ENCODE measurements at places on chromosomes 4 and X. TPM values are rescaled to one million over a fixed set of nuclear protein-coding genes. Genes with fewer than 3 reads are reported as not detected.
A peak's percentile ranks its signal among the peaks of the same experiment; 100 is the strongest.

- DNase-seq, result peak; percentile 50
Observed at GRCh38 chrX:65034668-65035445, 58.6 kb upstream of the ZC4H2 start.

DNA sequence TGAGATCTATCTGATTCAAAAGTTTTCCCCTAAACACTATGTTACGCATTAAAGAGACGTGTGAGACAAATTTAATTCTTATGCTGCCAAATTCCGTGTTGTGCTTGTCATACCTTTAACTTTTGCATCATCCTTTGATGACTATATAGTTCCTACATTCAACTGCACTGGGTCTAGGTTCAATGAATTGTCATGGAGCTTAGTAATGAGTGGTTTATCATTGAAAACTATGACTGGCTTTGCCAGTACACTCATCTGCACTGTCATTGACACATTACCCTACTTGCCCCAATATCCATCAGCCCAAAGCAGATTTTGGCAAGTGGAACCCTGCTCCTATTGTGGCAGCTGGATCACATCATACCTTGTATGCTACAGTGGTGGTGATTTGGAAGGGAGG, 882.9 kb upstream of the SLIT2 start:
- peak; percentile 7 for DNase-seq

DNA sequence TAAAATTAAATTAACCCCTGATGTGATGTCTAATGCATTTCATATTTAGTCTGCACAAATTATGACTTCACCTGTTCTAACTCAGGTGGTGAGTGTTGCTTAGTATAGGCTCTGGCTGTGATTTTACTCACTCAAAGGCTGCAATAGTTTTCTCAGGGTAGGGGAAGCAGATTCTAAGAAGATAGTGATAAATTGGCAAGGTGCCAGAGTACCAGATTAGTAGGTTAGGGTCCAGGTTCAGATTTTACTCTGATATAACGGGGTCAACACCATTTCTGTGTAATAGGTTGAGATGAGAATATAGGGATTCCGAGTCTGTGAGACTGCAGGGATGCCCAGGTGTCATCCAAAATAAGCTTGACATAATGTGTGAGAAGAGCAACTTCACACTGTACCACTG, 1049.6 kb downstream of the STIM2 start:
- no peak for DNase-seq

- DNase-seq, result no peak
Observed at GRCh38 chrX:67720344-67720743, 176.5 kb downstream of the AR start.

DNA sequence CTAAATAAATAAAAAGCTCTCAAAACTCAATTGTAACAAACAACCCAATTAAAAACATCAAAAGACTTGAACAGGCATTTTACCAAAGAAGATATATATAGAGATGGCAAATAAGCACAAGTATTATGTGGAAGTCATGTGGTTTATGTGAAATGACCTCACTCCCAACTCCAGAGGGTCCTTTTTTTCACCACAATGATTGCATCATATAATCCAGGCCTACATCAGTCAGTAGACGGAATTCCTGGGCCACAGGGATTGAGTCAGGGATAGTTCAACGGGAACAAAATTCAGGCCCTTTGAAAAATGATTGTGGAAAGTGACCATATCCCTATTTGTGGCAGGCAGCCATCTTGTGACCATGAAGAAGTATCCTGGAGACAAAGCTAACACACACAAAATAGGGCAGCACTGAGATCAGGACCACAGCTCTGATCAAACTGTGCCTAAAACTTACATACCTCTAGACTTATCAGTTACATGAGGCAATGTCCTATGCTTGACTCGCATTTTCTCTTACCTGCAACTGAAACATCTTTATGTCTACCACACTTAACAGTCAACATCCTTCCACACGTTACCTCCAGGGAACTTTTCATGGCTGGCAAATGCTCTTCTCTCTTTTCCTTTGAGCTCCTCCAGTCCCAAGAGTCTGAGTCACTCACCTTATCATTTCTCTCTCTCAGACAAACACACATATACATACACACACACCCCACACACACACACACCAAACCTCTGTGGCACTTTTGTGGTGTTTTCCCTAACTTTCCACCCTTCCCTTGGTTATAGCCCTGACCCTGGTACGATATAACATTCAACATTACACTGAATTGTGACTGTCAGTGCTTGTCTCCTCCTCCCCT, 113.5 kb downstream of the PHF8 start:
- DNase-seq, result peak; percentile 12

DNA sequence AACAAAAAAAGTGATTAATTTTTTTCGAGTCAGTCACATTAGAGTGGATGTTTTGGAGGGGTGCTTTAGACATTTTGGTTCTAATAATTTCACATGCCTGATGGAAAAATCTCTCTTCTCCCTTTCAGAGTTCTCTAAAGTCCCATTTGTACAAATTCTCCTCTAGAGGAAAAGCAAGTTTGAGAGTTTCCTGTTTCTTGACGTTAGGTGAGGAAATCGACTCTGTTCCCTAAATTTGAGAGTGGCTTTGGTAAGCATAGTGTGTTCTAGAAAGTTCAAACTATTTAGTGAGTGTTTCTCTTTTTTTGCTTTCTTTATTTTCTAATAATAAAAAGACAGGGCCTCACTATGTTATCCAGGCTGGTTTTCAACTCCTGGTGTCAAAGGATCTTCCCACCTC, 1.6 kb upstream of the ATP6AP2 start:
- no peak for DNase-seq

GRCh38 chrX:37818031-37818430, 29.3 kb downstream of the DYNLT3 start:
- no peak for DNase-seq

The PABPC5 gene
- total RNA-seq, result not detected

The NDST4 gene
- total RNA-seq, result not detected

The GLRA2 gene
- not detected for total RNA-seq

Measured in bronchial epithelial cell (primary cell).